ENCODE measurements at places on chromosomes 12 and 14.

DNA sequence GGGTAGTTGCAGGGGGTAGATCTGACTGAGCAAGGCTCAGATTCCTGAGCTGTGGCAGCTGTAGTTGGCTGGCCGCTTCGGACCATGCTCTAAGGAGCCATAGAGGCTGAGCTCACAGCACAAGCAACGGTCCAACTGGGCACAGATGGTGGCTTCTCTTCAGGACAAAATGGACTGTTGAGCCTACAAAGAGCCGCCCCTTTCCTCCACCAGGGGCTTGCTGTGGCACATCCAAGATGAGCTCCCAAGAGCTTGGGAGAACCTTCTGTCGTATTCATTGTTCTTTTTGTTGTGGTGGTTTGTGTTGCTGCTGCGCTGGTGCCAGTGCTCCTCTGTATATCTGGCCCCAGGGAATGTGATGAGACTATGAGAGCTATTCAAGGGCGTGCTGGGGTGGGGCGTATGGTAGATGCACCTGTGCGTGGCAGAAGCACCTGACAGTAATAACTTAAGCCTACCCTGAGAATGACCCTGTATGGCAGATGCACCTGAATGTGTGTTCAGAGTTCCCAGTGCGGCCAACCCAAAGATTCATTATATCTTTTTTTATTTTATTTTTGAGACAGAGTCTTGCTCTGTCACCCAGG is 17.8 kb upstream of the LGALS3 start:
- no peak for DNase-seq

GRCh38 chr14:102985665-102986064 is 63.2 kb downstream of the AMN start:
- DNase-seq: no peak

- no peak for DNase-seq
Measured at GRCh38 chr12:38155020-38155395, 161.6 kb upstream of the ALG10B start.

DNA sequence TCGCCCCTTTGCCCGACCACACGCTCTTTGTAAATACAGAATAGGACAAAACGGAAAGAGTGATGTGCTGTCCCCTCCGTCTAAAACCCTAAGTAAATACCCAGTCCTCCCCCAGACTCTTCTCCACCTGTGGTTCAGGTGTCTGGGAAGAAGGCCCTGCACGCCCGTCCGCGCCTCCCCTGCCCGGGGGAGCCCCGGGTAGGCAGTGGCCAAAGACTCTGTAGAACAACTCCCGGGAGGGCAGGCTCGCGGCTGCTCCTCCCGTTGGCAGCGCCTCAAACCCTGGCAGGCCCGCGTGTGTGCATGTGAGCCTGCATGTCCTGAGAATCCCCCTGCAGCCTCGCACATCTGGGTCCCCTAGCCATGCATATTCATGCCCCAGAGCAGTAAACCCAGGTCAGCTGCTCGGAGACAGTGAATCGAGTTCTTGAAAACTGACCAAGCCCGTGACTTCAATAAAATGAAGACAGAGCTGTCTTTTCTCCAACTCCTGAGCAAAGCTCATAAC is 165.8 kb downstream of the MON2 start:
- no peak for DNase-seq

DNA sequence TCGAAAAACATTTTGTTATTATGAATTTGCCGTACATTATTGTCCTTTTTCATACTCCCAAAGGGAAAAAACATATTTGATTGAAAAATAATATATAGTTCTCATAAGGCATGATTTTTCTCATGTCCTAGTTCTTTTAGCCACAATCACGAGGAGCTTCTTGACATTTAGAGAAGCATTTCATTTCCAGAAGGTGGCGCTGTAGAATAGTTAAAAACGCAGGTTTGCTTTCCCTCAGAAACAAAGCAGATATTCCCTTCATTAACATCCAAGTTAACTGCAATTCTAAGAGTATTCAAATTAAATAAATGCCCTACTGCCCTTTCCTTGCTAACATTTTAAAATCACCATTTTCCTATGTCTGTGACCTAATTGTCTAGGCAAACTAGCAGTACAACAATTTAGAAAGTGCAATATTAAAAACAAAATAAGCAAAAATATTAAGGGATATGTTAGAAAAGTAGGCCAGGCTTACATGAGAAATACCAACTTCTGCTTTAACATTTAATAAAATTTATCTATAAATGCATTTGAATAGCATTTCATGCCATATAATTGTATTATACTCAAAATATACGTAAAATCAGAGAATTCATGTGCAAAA is 10.9 kb upstream of the PIK3C2G start:
- DNase-seq: peak; percentile 52

DNA sequence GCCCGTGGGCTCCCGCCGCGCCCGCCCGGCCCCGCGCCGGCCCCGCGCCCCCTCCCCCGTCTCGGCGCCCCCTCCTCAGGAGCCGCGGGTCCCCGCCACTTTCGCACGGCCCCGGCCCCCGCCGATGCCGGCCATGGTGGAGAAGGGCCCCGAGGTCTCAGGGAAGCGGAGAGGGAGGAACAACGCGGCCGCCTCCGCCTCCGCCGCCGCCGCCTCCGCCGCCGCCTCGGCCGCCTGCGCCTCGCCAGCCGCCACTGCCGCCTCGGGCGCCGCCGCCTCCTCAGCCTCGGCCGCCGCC is 263 bp downstream of the RCOR1 start:
- DNase-seq: no peak

DNA sequence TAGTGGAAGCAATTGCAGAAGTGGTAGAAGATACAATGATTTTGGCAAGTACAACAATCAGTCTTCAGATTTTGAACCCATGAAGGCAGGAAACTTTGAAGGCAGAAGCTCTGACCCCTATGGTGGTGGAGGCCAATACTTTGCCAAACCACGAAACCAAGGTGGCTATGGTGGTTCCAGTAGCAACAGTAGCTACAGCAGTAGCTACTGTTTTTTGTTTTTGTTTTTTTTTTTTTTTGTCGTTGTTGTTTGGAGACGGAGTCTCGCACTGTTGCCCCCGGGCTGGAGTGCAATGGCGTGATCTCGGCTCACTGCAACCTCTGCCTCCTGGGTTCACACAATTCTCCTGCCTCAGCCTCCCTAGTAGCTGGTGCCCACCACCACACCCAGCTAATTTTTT is 47.4 kb downstream of the IFNG-AS1 start:
- no peak for DNase-seq

DNA sequence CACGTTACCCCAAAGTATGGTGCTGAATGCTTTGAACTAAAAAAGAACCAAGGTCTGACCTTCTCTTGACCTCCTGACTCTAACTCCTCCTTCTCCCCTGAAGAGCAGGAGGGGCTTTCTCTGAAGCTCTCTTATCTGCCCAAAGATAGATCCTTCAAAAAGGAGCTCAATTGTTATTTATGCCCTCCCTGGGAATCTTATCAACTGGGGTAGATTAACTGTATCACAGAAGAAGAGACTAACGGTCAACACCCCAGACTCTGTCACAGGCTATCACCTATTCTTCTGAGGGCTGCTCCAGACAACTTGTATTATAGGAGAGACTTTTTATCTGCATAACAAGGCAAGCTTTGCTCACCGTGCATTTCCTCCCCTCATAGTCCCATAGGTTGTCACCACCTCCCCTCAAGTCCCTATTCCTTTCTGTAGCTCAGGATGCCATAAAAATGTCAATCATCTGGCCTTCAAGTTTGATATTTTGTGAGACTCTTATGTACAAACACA is 86.6 kb downstream of the PAPLN start:
- DNase-seq: no peak

DNA sequence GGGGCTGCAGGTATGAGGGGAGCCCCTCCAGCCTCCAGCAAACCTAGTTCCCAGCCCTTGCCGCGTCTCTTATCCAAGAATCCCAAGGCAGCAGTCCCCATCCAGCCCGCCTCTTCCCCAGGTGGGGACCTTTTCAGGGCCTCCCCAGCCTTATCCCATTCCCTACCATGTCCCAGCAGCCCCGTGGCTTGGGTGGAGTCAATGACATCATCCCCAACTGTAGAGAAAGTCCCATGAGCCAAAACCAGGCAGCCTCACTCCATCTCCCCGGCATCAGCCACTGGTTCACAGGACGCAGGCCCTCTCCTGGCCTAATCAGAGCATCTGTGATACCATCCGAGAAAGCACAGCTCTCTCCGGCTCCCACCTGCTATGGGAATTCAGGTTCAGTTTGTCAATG is 131.0 kb downstream of the NCOR2 start:
- DNase-seq: no peak

GRCh38 chr14:85115921-85116320 is 414.0 kb upstream of the FLRT2 start:
- DNase-seq: no peak

DNA sequence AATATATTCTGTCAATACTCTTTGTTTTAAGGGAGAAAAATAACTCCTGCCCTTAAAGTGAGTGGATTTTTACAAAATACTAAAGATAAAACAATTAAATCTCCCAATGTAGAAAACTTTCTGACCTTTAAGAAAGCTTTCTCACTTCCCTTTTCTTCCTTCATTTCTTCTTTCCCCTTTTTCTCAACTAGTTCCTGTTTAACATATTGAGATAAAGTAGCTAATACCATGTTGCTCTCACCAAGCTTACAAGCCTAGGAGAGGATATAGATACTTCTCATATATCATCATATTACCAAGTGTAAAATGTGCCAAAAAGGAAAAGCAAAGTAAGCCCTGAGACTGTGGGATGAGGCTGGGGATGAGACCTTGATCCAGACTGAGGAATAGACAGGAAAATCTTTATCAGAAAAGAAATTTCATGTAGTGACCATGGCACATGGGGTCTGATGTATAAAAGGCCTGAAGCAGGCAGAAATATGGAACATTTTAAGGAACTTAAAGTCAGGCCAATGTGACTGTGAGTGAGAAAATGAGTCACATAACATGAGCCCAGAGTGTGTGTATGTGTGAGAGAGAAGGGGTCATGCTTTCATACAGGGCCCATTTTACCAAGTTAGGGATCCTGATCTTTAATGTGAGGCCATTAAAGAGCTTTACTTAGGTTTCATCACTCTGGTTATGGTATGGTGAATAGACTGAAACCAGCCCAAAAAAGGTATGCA is 1.6 kb upstream of the RPL10L start:
- DNase-seq: no peak

GRCh38 chr14:85313560-85314207 is 216.3 kb upstream of the FLRT2 start:
- DNase-seq: no peak

GRCh38 chr14:55297611-55298499 is 26.6 kb downstream of the FBXO34 start:
- no peak for DNase-seq

DNA sequence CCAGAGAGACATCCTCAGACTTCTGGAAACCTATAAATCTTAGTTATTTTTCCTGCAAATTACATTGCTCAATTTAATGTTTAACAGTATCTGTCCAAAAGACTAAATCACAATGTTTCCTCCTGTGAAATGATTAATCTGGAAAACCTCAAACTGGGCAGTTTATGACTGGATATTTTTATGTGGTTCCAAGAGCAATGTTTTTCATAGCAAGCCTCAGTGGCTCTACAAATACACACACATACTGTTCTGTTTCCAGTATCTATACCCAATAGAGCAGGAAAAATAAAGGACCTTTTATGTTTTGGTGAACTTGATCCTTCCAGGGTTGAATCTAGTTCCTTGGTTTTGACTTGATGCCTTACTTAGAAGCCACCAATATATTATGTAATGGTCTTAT is 9.2 kb downstream of the NID2 start:
- DNase-seq: no peak

DNA sequence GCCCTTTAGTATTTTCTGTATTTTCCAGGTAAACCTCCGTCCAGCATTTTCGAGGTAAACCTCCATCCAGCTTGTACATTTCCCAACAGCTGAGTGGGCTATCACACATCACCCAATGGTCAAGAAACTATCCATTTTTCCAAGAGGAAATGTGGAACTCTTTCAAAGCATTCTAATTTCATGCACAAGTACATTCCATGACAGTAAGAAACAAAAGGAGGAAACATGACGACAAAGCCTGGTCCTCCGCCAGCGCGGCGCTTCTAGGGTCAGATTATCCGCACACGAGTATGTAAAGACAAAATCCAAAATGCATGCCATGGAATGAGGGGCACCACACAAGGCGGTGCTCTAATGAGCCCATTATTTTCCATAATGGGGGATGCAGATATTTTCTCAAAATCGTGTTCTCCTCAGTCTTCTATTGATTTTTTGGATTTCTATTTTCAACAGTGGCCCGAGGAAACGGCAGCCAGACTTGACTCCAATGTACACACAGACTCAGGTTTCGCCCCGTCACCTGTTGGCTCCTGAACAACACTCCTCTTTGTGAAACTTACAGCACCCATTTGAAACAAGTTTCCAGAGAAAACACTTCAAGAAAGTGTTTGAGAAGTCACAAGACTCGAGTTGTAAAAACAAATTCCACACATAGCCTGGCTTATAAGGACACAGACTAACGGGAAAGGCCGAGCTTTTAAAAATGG is 107.4 kb downstream of the PRICKLE1 start:
- no peak for DNase-seq

- DNase-seq: no peak
Measured at GRCh38 chr12:1872001-1872400, 46.5 kb downstream of the CACNA2D4 start.

DNA sequence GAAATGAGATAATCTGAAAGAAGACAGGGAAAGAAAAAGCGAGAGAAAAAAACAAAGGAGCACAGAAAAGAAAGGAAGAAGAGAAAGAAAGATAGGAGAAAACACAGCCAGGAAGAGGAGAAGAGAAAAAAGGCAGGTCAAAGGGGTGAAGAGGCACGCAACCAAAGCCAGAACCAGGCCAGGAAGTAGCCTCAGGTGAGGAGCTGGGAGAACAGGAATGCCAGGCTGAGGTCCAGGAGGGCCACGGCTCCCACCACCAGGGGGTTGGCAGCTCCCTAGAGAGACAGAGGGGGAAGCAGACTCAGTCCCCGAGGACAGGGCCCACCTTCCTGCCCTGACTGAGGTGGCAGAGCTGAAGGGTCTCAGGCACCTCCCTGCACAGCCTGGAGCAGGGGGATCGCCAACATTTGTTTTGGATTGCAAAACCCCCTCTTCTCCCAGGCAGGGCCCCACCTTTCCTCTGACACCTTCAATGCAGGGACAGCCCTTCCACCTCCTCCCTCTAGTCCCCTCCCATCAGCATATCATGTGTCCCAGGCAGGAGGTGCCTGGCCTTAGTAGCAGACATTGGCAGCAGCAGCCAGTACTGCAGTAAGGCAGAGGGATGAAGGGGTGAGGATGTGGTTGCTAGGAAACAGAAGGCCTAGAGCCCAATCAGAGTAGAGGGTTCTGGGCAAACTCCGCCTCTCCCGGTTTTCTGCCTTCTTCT is 2.0 kb upstream of the AP1G2 start:
- no peak for DNase-seq

DNA sequence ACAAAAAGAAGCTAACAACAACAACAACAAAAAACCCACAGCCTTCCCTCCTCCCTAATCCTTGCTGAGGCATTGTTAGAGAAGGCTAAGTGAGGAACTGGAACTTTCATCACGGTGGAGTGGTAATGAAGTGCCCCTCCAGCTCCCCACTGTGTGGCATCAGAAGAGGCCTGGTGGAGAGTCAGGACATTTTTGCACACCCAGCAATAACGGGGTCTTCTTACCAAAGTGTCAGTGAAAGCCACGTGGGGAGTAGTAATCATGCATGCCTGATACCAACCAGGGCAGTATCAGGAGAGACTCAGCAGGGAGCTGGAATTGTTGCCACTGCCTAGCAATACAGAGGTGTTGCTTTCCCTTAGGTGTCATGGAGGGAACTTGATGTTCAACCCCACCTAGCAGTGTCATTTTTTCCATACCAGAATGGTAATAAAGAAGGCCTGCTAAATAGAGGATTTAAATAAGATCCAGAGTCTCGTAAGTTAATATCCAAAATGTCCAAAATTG is 299.7 kb upstream of the RGS6 start:
- no peak for DNase-seq

- peak; percentile 52 for DNase-seq
Measured at GRCh38 chr14:90495357-90496276, 98.8 kb downstream of the CALM1 start.

GRCh38 chr14:60925286-60925685 is 55.6 kb downstream of the TRMT5 start:
- no peak for DNase-seq

Measured in HFF-Myc (cell line).